HCEC 1CT (cell line): ENCODE measurements at places on chromosomes 1 and 21.
A peak's percentile ranks its signal among the peaks of the same experiment; 100 is the strongest.

GRCh38 chr1:182259229-182259872 lies 132.2 kb downstream of the GLUL start:
- peak; percentile 30 for DNase-seq

- peak; percentile 77 for DNase-seq
Measured at GRCh38 chr1:37945743-37946702, 830 bp downstream of the INPP5B start.

GRCh38 chr1:22625262-22625925 lies 11.0 kb upstream of the C1QA start:
- no peak for DNase-seq

GRCh38 chr1:177033628-177034027 lies 130.9 kb downstream of the ASTN1 start:
- DNase-seq, result no peak

DNA sequence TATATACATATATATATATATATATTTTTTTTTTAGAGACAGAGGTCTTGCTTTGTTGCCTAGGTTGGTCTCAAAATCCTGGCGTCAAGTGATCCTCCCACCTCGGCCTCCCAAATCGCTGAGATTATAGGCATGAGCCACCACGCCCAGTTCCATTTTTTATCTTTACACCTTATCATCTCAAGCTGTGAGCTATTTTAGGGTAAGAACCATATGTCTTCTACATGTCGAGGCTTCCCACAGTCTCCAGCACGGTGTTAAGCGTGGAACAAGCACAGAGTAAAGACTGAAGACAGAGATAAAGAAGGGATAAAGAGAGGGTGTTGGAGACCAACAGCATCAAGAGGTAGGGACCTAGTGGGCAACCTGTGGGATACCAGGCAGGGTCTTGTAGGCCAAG lies 14.2 kb downstream of the ARHGEF2 start:
- no peak for DNase-seq

DNA sequence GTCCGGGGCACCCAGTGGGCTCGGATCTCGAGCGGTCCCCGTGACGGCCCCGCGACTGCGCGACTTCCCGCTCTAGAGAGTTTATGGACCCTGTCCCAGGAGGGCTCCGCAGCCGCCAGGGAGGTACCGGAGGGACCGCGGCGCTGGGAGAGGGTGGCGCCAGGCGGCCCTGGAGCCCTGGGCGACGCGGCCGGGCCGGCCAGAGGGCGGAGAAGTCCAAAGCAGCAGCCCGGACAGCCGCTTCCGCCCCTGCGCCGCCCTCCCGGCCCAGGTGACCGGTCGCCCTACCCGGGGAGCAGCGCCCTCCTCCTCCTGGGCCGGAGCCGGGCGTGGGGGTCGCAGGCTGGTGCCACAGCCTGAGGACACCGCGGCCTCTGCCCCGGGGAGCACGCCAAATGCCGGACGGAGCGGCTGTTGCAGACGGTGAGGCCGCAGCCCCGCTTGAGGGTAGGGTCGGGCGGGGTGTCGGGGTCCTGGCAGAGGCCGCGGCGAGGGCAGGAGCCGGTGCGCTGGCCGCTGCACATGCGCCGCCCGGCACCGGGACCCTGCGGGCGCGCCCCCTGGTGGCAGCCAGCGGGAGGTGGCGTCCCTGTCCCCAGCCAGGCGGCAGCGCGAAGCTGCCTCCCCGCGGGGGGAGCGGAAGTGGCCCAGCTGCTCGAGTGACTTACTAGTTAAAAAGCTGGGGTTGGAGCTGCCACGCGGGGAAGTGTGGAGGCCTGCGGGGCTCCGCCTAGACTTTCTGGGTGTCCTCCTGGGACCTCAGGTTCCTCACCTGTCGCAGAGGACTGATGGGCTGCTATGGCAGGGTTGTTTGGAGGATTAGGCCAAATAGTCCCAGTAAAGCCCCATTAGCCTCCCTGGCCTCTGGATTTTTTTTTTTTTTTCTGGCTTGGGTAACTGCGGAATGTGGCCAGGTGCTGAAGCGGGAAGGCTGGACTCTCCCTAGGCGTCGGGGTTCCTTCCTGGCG lies 20.9 kb upstream of the ZNF678 start:
- peak; percentile 85 for DNase-seq

- peak; percentile 82 for DNase-seq
Measured at GRCh38 chr1:207004931-207005830, 27.4 kb downstream of the C1orf116 start.

DNA sequence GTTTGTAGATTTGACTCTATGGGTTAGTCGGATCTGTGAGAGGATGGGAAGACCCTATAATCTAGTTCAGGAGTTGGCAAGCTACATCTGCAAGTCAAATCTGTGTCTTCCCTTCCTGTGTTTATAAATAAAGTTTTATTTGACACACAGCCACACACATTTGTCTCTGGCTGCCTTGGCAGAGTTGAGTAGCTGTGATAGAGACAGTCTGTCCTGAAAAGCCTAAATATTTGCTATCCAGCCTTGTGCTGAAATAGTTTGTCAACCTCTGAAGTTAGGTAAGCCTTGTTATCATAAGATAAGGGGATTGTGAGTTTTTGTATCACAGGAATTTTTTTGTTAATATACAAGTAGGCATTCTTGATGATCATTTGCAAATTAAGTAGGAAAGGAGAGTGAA lies 136.8 kb downstream of the NOS1AP start:
- no peak for DNase-seq

- DNase-seq, result no peak
Measured at GRCh38 chr1:233916706-233917105, 12.2 kb downstream of the SLC35F3 start.

- no peak for DNase-seq
Measured at GRCh38 chr1:162091681-162092524, 22.4 kb downstream of the NOS1AP start.

- no peak for DNase-seq
Measured at GRCh38 chr1:246815693-246816270, 91.6 kb downstream of the SCCPDH start.

DNA sequence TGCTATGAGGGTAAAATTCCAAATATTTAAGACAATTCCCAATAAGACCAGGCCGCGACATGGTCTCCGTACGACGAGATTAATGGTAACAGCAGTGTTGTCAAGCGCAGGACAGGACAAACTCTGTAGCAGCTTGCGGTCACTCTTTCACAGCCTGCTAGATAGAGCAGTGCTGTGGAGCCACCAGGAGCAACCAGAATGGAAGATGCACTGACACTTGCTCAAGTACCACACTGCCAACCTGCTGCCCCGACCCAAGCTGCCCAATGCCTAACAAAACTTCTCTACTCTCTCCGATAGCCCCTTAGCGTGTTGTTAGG lies 636 bp downstream of the WARS2 start:
- no peak for DNase-seq

DNA sequence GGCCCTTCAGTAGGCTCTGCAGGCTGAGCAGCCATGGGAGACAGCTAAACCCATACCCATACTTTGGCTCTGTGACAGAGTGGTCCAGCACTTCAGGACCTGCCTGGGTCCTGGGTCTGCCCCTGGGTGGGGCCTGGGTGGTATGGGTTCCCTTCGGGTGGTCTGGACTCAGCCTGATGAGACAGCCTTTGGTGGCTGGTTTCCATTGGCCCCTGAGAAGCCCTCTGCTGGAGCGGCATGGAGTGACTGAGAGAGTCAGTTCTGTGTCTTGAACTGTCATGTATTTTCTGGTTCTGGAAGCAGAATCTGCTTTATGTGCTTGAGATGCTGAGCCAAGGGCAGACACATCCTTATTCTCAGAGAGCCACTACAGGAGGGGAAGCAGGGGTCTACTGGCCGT lies 31.3 kb upstream of the KCNA2 start:
- DNase-seq, result no peak

- no peak for DNase-seq
Measured at GRCh38 chr21:28738882-28739281, 253.8 kb downstream of the LTN1 start.

- DNase-seq, result no peak
Measured at GRCh38 chr21:28952686-28953085, 40.0 kb downstream of the LTN1 start.

GRCh38 chr1:89957107-89957506 lies 37.8 kb upstream of the ZNF326 start:
- no peak for DNase-seq

DNA sequence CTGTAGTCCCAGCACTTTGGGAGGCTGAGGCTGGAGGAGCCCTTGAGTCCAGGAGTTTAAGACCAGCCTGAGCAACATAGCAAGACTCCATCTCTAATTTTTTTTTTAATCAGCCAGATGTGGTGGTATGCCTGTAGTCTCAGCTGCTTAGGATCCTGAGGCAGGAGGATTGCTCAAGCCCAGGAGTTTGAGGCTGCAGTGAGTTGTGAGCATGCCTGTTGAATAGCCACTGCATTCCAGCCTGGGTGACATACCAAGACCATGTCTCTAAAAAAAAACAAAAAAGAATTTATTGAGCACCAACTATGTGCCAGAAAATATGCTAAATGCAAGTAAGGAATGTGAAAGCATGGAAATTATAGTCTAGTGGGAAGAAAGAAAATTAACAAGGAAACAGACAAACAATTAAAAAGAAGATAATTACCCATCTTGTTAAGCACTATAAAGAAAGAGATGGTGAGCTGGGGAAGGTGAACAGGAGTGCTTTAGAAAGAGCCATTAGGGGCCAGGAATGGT lies 104.0 kb upstream of the ZNF678 start:
- no peak for DNase-seq

- DNase-seq, result no peak
Measured at GRCh38 chr1:27966402-27967105, 6.8 kb downstream of the XKR8 start.

DNA sequence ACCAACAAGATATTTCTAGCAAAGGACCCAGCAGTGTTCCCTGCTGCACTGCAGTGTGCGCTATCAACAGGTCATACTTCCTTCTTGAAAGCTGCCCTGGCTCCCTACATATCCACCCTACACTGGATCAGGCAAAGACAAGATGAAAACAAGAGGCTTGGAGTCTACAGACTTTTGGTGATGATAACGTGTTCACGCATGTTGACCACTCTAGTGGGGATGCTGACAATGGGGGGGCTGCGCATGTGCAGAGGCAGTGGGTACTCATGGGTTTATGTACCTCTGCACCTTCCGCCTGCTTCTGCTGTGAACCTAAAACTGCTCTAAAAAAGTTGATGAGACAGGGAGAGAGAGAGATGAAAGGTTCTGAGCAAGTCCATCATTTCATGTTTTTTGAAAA lies 5.5 kb downstream of the ENO1 start:
- no peak for DNase-seq

GRCh38 chr1:54791880-54792522 lies 9.1 kb downstream of the TTC22 start:
- no peak for DNase-seq
